GM04503 (cell line): ENCODE measurements at places on chromosomes 7 and 10.
A peak's percentile ranks its signal among the peaks of the same experiment; 100 is the strongest.

DNA sequence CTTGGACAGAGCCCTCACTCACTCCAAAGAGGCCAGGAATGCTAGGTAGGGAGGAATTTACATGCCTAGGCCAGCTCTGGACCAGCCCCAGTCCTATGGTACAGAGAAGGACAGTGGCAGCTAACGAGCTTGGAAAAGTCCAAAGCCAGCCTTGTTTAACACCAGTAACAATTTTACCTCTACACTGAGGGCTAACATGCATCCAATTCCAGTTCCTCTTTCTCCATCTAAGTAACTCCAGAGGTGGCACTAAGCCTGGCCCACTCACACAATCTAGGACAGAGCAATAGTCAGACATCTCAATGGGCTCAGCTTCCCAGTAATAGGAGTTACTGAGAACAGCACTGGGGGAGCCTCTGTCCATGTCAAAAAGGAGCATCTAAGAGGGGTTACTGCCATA, 5.7 kb upstream of the LCOR start:
- no peak for DNase-seq

GRCh38 chr7:84142726-84143125, 51.9 kb downstream of the SEMA3A start:
- DNase-seq = no peak

- DNase-seq = no peak
These were observed 341.1 kb upstream of the SEMA3A start for GRCh38 chr7:84535580-84536270.

- DNase-seq = no peak
These were observed 95.5 kb downstream of the EBF3 start for GRCh38 chr10:129868449-129869035.

DNA sequence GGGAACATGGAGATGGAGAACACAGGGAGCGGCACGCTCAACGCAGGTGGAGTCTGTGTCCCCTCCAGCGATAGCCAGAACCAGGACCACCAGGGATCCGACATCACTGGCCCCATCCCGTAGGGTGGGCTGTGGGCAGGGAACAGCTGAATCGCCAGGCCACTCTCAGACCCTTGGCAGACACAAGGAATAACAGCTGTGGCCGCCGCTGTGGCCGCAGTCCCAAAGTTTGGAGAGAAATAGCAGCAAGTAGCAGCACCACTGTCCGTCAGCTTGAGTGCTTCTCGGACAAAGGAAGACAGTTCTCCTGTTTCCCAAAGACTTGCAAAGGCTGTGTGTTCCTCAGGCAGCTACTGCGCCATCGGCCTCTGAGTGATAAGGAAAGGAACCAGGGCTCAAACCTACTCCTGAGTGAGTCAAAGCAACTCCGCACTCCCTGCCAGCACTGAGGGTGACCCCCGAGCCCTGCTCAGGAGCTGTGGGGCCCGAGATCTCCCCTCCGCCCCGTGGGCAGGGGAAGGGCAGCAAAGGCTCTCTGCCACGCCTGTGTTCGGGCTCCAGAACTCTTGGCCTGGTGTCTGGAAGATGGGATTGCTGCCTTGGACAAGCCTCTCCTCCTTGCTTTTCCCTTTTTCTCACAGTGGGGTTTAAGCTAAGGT, 82.3 kb upstream of the FAM20C start:
- DNase-seq = no peak

- DNase-seq = no peak
These were observed 363.4 kb downstream of the GLRX3 start for GRCh38 chr10:130499541-130499940.

GRCh38 chr10:99685597-99685967, 26.3 kb downstream of the ENTPD7 start:
- no peak for DNase-seq

DNA sequence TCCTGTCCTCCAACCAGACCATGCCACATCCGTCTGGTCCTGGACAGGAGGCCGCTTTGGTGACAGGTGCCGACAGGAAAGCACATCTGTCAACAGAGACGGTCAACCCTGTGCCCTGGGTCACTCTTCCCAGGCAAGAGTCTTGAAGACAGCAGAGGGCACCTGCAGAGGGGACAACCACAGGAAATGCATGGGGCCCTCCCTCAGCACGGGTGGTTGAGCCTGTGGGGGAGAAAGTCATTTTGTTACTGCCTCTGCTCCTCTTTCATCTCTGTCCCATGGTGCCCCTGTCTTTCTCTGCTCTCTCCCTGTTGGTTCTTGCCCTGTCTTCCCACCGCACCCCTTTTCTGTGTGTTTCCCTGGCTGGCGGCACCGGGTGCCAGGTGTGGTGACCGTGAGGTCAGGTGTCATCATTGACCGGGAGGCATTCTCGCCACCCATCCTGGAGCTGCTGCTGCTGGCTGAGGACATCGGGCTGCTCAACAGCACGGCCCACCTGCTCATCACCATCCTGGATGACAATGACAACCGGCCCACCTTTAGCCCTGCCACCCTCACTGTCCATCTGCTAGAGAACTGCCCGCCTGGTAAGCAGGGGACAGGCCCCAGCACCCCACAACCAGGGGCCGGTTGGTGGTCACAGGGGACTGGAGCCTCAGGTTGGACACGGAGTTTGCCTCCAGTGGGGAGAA, 17.6 kb upstream of the VSIR start:
- no peak for DNase-seq

GRCh38 chr10:108913300-108913699, 1010.0 kb downstream of the XPNPEP1 start:
- DNase-seq = no peak

DNA sequence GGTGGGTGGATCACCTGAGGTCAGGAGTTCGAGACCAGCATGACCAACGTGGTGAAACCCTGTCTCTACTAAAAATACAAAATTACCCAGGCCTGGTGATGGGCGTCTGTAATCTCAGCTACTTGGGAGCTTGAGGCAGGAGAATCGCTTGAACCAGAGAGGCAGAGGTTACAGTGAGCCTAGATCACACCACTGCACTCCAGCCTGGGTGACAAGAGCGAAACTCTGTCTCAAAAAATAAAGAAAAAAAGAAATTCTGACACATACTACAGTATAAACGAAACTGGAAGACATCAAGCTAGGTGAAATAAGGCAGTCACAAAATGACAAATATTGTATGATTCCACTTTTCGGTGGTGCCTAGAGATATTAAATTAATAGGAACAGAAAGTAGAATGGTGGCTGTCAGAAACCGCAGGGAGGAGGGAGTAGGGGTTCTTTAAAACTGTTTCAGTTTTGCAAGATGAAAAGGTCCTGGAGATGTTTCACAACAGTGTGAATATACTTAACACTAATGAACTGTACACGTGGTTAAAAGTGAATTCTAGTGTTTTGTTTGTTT, 23.2 kb downstream of the PILRA start:
- DNase-seq = no peak

DNA sequence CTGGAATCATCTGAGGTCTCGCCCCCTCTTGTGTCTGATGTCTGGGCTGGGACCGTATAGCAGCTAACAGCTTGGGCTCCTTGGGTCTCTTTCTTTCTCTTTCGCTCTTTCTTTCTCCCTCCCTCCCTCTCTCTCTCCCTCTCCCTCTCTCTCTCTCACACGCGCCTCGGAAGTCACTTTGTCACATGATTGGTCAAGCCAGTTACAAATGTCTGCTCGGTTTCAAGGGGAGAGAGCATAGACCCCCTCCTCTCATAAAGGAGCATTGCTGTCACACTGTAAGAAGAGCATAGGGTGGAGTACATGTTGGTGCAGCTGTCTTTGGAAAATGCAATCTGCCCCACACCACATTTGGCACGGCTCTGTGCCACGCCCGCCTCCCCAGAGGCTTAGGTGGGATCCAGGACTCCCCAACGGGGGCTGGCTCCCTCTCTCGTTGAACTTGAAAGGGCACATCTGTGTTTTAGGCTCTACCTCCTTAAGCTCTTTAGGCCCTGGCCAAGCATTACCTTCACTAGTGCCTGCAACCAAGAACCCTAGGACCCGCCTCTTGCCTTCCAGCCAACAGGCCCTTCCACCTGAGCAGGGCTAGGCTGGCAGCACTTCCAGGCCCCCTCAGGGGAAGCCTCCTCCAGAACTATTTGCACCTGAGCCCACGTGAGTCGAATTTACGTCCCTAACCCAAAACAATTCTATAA, 61.9 kb upstream of the CACUL1 start:
- no peak for DNase-seq

DNA sequence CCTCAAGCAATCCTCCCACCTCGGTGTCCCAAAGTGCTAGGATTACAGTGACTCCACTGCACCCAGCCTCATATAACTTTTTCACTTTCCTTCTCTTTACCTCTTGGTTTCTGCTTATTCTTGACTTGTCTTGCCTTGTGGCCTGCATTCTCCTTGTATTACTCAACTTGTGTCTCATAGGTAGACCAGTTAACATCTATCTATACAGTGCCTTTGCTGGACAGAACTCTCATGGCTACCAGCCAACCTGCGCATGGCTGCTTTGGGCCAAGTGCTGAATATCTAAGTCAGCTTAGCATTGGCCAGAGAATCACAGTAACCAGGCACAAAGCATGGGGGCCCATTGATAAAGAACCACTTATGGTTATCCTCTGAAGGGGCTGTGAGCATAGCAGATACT, 42.6 kb upstream of the ZNRF2 start:
- no peak for DNase-seq

GRCh38 chr7:112897839-112898431, 107.7 kb upstream of the TMEM168 start:
- no peak for DNase-seq

DNA sequence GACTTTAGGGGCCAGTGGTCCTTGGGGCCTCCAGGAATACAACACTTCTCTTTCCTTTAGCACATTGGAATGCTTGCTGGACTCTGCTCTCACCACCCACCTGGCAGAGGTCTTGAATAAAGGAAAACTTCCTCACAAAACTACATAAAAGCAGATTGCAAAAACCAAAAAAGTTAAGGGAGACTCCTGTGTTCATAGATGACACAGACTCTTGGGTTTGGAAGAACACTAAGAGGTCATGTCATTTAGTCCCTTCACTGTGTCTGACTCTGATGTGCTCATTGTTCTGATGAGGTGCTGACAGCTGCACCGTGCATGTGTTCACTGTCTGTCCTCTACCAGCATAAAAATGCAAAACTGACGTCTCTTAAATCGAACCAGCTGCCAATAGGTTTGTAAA, 11.4 kb downstream of the BLNK start:
- no peak for DNase-seq

DNA sequence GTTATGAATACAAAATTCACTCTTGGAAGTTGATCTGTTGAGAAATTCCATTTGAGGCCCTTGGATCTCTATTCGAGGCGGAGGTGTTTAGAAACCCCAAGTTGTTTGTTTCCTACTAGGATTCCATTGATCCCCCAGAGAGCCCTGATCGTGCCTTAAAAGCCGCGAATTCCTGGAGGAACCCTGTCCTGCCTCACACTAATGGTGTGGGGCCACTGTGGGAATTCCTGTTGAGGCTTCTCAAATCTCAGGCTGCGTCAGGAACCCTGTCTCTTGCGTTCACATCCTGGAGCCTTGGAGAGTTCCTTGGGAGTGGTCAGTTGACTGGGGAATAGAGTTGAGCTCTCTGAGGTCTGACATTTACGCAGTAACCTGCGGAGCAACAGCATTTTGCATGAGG, 1.2 kb downstream of the CFAP69 start:
- peak; percentile 67 for DNase-seq

DNA sequence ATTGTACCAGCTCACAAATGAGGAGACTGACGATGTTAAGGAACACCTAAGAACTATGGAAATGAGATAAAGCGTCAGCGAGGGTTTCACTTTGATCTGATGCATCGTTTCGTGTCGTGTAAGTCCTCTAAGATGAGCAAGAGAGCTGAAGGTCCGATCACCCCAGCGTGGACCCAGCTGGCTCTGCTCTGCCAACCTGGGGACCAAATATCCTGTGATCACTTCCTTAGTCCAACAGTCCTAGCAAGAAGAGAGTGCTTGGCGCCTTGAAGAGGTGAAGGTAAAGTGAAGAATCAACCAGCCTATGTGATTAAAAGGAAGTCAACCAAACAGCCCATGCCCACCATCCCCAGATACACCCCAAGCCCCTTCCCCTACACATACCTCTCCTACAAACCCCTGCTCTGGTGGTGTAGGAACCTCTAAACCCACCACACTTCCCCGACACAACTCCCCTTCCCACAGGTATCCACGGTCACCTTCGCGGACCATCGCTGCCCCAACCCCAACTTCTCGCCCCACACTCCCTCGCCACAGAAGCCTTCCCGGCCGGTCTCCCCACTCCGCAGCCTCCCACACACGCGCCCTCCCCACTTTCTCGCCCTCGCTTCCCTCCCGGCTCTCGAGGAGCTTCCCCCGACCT, 722 bp downstream of the UPF2 start:
- no peak for DNase-seq

GRCh38 chr7:88566162-88566729, 193.3 kb upstream of the ZNF804B start:
- no peak for DNase-seq

GRCh38 chr7:151078233-151079040, 2.2 kb downstream of the FASTK start:
- DNase-seq = no peak

DNA sequence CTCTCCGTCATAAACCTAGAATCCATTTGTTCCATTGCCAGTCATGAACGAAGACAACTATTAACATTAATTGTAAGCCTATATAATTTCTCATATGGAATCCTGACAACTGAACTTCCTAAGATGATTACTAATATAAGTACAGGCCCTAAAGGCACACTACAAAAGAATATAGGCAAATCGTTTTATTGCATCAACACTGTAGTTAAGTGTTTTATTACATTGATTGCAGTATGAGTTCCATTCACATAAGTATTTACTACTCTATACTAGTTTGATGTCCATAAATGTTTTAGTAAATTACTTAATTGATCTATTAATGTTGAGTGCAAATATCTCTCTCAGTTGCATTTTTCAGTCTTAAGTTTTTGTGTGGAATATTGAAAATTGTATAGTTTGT, 113.1 kb upstream of the SEMA3C start:
- no peak for DNase-seq

DNA sequence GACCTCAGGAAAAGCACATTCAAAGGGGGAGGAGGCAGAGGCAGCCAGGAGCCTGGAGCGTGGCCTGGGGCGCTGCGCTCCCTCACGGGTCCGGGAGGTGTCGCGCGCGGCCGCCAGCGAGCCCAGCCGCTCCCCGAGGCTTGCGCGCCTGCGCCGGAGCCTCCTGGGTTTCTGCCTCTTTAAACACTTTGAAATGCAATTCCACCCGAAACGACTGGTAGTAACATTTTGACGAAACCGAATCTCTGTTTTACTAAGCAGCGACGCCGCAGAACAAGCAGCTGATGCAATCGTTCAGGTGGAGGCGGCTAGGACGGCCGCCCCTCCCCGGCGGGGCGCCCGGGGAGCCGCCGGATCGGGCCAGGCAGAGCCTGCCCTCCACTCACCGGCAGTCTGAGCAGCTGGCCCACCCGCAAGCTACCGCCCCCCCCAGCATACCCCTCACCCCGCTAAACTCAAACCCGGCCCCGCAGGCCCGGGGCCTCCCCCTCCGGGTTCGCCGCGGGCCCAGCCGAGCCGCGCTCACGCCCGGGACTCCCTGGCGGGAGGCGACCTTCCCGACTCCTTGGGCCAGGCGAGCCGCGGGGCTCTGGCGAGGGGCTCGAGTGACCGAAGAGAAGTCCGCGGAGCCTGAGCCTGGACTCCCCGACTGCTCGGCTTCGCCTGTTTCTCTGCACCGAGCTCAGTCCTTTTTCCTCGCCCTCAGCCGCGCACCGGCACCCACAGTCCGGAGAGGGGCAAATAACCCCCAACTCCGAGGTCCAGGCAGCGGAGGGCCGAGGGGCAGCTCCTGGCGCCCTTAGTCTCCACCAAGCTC, 3.2 kb downstream of the MKX start:
- peak; percentile 73 for DNase-seq

- DNase-seq = no peak
These were observed 254.1 kb upstream of the PFKP start for GRCh38 chr10:2813286-2813685.

- DNase-seq = no peak
These were observed 147.3 kb downstream of the ZNF33B start for GRCh38 chr10:42491001-42491592.
